ENCODE measurements at places on chromosomes 2 and 18.
A peak's percentile ranks its signal among the peaks of the same experiment; 100 is the strongest.

DNA sequence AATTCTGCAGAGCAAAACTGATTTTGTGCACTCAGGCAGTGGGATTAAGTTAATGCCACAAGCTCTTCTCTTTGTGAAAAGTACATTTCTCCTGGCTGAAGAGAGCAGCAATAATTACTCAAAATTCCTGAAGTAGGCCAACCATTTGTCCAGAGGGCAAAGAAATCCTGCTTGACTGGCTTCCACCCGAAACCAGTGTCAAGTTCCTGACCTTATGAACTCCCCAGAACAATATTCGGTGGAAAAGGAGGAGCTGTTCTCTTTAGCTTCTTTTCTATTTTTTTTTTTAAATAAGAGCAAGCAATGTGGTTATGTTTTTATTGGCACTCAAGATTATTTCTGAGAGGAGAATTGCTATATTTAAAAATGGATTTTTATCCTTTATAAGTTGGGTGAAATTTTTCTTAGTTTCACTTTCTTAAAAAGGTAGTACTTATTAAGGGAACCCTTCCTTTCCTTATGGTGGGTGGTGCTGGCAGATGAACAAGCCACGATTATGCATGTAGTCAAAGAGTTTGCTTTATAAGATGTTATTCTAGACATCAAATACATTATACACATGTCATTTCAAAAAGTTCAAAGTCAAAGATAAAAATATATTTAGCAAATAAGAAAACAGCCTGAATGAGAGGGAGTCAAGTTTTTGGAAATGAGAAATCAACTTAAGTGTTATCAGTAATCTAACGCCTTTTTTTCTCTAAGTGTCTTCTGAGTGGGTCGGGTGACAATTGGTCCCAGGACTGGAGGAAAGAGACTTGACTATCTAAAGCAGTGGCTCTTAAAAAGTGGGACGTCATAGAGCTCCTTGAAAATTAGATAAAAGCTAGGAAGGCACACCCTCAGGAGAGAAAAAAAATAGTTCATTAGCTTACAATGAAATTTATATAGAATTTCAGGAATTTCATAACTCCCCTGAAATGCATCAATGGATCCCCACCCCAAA lies 194.5 kb downstream of the IKZF2 start:
- no peak for DNase-seq

DNA sequence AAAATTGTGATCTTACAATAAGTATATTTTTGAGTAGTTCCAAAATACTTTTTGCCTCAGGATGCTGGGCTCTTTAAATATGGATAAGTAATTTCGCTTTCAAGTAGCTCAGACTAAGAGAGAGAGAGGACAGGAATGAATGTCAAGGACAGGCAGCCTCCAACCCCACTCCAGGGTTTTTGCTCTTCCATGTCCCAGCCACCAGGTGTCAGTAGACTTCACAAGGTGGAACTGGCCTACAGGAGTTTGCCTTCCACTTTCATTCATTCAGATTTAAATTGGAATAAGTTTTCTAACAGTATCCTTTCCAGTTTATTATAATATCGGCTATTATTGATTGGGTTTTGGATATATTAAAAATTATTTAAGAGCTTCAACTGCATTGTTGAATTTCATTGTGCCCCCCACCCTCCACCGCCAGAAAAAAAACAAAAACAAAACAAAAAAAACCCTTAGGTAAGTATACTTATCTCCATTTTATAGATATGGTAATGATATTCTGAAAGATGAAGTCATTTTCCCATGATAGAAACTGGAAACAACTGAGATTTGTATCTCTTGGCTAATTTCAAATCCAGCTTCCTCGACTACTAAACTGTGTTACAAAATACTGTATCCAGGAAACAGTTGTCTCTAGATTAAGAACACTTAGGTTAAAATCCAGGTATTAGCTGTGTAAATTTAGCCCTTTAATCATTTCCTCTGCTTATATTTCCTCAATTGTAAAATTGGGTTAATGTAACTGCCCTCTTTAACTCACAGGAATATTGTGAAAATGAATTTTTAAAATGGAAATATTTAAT lies 793.1 kb downstream of the ERBB4 start:
- peak; percentile 32 for DNase-seq

- no peak for DNase-seq
Measured at GRCh38 chr2:129468879-129469278, 510.6 kb upstream of the RAB6C start.

DNA sequence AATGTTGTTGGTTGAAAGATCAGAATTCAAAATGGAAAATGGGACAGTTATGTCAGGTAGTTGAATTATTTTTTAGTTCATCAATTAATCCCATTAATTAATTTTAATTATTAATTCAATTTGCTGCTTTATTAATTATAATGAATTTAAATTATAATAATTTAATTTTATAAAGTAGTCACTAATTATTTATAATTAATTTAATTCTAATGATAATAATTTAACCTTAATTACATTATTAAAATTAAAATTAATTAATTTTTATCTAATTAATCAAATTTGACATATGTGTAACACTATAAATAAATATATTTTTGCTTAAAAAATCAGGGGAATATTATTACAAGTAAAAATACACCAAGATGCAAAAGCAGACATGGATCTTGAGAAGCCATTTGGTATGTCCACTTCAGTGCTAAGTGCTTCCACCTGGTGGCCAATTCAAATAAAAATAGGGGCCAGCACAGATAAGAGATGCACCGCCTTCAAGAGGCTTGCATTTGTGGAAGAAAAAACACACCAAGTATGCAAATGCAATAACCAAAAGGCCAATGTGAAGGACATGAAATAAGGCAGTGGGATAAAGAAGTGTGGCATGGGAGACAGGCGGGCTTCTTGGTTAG lies 73.2 kb downstream of the MBP start:
- DNase-seq: no peak

DNA sequence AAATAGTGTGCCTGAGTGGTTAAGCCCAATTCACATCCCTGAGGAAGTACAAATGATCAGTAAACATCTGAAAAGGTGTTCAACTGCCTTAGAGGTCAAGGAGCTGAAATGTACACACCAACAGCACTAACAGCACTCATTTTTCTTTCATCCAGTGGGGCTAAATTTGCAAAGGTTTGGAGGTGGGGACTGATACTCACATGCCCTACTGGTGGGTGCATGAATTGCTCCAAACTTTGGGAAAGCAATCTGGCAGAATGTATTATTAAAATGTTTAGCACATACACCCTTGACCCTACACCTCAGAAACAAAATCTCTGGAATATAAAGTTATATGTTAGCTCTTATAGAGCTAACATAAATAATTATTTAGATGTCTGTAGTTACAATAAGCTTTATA lies 19.0 kb upstream of the FAM178B start:
- no peak for DNase-seq

DNA sequence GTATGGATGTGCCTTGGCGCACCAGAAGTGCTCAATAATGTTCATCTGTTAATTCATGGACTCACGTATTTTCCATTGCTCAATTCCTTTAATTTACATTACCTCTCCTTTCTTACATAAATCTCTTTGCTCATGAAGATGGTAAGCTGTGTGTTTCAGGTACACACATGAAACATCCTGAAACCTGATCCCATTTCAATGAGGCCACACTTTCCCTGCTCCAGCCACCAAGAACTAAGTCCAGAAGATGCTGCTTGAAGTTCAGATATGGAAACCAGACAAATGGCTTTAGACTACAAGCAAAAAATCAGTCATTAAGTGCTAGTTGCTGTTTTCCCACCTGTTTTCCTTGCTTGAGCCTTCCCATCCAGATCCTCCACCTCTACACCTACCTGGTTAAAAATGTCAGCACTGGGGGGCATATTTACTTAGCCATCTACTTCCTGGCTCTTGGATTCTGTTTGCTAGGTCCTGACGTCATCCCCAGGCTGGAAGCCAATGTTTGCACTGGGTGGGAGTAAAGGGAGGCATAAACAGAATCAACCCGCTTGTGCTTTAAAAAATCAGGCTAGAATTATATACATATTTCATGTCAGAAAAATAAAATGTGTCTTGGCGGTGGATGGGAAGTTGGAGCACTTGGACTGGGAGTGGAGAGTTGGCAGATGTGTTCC lies 309.7 kb downstream of the OSR1 start:
- no peak for DNase-seq

- no peak for DNase-seq
Measured at GRCh38 chr2:161676902-161677496, 52.8 kb downstream of the SLC4A10 start.
